ENCODE measurements at places on chromosomes 5 and 9. TPM values are rescaled to one million over a fixed set of nuclear protein-coding genes. Genes with fewer than 3 reads are reported as not detected.
A peak's percentile ranks its signal among the peaks of the same experiment; 100 is the strongest.

- no peak overlapping the region for H3K4me3 ChIP-seq
- H3K27ac ChIP-seq: no peak overlapping the region
- no peak for DNase-seq
- H3K27me3 ChIP-seq: no peaks in the 10 kb centered on the region
Measured at GRCh38 chr5:115471345-115472063, 73.1 kb downstream of the FEM1C start.

DNA sequence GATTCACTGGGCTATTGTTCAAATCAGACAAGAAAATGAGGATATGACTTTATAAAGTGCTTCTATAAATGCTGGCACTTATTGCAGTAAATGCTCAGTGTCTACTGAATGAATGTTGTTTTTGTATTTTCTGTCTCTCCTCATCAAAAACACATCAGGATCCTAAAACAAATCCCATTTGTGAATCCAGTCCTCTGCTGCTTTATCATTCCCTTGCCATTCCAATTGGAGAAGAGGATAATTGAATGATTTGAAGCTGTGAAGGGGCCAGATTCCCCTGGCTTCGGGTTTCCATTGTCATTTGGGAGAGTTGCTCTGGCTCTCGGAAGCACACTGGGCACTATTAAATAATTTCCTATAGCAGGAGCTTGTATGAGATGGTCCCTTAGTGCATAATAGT is 666.8 kb downstream of the ACTL7B start:
- H3K4me1 ChIP-seq: no peaks in the 10 kb centered on the region
- no peak overlapping the region for H3K4me3 ChIP-seq
- DNase-seq: no peak
- no peak overlapping the region for H3K27ac ChIP-seq

GRM6 gene
- total RNA-seq: not detected

DNA sequence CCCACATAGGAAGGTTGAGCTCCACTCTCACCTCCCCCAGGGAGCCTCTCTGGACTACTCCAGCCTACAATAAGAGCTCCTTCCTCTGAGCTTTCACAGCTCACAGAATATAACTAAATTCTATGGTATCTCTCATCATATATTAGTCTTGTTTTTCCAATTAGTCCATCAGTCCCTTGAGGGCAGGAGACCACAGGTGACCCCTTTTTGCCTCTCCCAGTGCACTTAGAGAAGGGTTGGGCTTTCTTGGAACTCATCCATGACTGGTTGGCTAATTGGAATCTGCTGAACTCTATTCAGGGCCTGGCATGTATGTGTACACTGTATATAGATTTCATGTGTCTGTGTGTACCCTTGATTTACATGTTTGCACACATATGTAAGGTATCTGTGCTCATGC is 50.4 kb upstream of the ARAP3 start:
- no peak overlapping the region for H3K27ac ChIP-seq
- no peaks in the 10 kb centered on the region for H3K27me3 ChIP-seq
- no peaks in the 10 kb centered on the region for H3K4me1 ChIP-seq
- H3K36me3 ChIP-seq: no peaks in the 10 kb centered on the region
- DNase-seq: no peak
- no peak overlapping the region for H3K4me3 ChIP-seq

- no peaks in the 10 kb centered on the region for H3K36me3 ChIP-seq
- no peaks in the 10 kb centered on the region for H3K4me1 ChIP-seq
- H3K4me3 ChIP-seq: no peak overlapping the region
- no peak overlapping the region for H3K27ac ChIP-seq
Measured at GRCh38 chr9:113425072-113425471, 14.5 kb downstream of the C9orf43 start.

KCNV2 gene
- not detected for total RNA-seq

DNA sequence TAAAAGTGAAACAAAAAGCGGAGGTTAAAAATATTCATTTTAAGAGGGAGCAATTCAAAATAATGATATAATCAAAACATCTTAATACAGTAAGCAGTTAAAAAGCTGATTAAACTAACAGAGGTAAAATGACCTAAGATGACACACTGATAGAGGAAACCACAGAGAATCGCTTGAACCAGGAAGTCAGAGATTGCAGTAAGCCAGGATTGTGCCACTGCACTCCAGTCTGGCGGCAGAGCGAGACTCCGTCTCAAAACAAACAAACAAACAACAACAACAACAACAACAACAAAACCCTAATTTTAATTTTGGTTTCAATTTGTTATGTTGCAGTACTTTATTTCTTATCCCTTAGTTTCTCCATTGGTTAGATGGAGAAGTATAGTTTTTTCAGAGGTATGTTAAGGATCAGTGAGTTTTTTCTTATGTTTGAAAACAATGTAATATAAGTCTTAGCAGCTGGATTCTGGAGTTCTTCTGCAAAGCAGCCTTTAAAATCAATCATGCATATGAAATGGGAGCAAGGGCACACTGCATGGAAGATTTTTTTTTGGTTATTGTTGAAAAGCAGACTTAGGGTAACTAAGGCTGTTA is 58.5 kb downstream of the MLANA start:
- H3K4me3 ChIP-seq: peak overlapping the region; percentile 16
- no peak for DNase-seq
- H3K27ac ChIP-seq: peak overlapping the region; percentile 45
- H3K4me1 ChIP-seq: peaks cover 2% of the 10 kb centered on the region
